Germinal center (tissue), 1 donor: ENCODE measurements at places on chromosomes 4 and X.

- no peak for DNase-seq
These were observed 328.7 kb upstream of the ZFP42 start for GRCh38 chr4:187666697-187667494.

DNA sequence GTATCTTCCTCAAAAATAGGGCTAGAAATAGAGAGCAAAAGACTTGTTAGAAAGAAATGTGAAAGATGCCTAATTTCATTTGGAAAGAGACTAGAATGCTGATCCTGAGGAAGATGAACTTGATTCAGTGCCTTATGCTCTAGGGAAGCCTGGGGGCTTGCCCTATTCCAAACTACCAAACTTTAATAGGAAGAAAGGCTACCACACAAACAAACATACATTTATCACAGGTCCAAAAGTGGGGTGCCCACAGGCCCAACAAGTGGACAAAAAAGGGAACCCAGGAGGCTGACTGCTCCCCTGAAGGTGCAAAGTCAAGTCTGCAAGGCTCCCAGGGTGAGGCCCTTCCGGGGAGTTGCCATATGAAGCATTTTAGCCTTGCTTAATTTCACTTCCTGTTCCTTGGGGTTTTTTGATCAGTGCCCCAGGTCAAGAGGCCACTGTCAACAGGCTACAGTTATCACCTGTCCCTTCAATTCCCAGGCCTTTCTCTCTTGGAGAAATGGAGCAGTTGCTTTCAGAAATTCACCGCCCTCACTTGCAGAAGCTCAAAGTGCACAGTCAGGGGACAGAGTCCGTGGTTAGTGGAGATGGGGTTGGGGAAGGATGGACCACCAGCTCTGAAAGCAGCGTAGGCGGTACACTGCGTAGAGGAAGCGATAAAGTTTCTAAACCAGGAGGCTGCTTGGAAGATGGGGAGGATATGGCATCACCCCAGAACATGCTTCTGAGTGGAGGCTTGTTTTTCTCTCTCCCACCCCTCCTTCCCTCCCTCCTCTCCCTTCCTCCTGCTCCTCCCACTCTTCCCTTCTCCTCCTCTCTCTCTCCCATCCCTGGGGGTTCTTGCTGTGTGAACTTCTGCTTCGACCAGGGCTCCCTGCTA, 36.4 kb downstream of the TMEM154 start:
- peak; percentile 76 for DNase-seq

DNA sequence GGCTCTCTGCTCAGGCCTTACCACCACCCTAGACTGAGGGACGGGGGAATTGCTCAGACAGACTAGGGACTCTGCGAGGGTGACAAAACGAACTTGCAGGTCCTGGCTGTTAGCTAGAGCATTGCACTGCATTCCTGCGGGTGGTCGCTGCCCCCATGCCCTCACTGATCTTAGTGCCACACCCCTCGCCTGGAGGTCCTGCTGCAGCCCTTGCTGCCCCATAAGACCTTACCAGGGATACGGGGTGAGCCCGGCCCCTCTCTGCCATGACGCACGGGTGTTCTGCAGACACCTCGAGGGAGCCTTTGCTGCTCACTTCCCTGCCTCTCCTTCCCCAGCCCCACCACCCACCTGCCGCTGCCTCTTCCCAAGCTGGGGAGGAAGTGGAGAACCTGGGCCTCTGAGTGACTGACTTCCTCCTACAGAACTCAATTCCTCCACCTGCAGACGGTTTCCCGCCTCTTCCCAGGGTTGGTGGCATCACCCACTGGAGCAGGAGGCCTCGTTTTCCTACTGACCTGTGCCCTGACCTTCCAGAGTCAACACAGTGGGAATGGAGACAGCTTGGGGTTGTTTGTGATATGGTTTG, 19.8 kb upstream of the TBC1D14 start:
- DNase-seq = no peak

DNA sequence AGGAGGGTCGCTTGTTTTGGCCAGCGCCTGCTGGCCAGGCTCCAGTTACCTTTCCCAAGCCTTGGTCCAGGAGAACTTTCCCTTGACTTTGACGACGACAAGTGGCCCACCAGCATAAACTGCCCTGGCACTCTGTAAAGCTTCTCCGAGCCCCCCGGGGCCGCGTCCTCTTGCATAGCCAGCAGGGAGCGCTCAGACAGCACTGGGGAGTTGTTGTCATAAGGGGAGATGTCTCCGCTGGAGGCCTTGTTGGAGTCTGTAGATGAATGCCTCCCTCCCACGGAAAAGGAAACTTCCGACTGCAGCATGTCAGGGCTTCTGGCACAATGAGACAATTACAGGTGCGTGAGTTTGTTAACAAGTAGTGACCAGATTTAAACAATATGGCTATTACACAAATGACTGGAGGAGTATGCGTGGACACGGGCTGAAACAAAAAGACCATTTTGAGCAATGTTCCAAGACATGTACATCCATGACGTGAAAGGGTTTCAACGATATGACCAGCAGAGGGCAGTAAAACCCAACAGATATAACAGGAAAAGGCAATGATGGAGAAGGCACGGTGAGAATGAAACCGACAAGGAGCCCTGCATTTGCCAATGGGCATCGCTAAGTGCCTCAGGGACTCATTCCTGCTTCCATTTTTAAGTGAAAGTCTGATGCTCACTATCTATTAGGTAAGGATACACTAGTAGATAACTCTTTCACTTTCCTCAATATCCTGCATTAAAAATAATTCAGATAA, 33.0 kb downstream of the HCCS start:
- DNase-seq = peak; percentile 35

DNA sequence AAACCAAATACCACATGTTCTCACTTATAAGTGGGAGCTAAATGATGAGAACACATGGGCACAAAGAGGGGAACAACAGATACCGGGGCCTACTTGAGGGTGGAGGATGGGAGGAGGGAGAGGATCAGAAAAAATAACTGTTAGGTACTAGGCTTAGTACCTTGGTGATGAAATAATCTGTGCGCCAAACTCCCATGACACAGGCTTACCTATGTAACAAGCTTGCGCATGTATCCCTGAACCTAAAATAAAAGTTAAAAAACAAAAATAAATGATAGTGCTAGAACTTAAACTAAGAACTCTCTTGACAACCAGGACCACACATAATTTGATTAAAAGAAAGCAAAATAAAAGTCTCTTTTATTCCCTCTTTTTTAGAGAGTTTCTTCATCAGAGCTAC, 150.6 kb downstream of the CHIC2 start:
- DNase-seq = no peak

DNA sequence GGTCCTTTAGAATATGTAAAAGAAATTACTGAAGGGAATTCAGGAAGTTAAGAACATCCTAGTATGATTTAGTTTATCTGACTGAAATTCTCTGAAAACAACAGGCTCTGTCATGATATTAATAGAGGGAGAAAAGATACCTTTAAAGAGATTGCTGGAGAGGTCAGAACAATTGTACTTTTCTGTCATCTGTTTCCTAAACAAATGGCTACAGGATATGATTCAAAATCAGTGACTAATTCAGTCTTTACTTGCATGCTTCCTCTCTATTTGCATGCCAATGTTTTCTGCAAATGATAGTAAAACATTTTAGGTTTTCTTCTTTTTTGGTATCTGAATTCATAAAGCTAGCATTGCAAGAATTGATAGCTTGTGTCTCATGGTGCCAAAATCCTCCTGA, 616.7 kb upstream of the PCDH7 start:
- no peak for DNase-seq

DNA sequence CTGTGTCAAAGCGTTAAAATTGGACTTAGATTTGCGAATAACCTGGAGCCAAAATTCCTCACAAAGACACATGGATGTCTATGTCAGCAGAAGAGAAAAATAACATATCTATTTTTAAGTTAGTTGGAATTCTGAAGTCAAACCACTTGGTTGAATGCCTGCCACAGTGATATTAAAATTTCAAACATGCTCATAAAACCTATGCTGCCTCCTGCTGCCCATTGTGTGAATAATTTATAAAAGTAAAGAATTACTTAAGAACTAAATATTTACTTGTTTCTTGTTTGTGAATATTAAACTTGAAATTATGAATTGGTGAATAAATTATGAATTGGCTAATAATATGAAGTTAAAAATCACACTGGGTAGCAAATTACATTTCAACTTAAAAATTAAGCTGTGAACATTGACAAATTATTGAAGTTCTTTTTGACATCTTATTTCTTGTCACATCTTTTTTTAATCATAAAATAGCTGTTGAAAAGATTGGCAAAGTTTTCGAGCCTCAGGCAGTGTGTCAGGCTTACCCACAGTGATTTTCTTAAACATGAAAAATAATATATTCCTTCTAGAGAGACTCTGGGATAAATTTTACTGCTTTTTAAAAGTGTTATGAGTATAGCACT, 35.4 kb downstream of the FABP2 start:
- DNase-seq = no peak

- no peak for DNase-seq
These were observed 92.3 kb upstream of the MAD2L1 start for GRCh38 chr4:120158841-120159463.

DNA sequence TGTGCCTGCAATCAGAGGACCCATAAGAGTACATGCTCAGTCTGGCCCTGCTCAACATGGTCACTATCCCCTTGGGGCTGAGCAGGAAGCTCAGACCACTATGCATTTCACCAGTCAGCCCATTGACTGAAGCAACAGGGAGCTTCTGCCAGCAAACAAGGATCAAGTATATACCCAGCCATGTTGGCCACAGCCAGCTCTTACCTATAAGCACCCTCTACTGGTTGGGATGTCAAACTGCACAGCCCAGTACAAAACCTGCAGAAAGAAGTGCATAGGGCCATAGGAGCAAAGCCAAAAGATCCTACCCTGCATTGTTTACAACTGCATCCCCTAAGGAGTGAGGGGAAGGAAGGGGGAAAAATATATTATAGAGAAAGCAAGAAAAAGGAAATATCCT, 214.4 kb upstream of the CPEB2 start:
- peak; percentile 3 for DNase-seq

DNA sequence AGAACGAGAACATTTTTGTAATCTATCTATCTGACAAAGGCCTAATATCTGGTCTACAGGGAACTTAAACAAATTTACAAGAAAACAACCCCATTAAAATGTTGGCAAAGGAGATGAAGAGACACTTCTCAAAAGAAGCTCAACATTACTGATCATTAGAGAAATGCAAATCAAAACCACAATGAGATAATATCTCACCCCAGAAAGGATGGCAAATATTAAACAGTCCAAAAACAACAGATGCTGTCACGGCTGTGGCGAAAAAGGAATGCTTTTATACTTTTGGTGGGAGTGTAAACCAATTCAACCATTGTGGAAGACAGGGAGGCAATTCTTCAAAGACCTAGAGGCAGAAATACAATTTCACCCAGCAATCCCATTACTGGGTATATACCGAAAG, 2284.8 kb downstream of the ARAP2 start:
- no peak for DNase-seq

DNA sequence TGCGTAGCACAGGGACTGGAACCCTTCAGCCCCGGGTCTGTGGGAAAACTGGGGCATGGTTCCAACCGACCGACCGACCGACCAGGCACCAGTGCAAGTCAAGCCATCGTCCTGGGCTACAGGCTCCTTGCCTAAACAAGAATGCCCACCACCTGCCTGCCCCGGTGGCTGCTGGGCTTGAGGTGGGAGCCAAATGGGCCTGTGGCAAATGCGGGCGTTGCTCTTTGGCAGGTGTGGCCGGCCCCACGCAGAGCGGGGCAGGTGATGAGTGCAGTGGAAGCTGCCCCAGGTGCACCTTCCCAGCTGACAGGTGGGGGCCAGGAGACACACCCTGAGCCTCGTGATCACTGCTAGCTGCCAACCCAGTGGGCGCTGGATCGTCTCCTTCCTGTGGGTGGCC, 77.9 kb downstream of the MTMR1 start:
- DNase-seq = no peak

DNA sequence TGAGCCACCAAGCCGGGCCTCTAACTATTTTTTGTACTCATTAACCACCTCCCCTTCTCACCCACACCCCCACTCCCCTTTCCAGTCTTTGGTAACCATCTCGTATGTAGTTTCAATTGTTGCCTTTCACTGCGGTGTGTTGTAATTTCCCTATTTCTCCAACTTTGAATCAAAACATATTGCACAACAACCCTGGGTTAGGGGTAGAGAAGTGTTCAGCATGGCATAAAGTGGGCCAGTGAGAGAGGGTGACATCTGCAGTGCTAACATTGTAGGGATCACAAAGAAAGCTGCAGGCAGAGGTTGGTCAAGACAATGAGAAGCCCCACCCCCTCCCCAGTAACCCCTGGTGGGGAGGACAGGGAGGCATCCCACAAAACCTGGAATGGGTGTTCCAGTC, 92.7 kb downstream of the SPATA18 start:
- no peak for DNase-seq

GRCh38 chr4:147833254-147833653, 101.4 kb downstream of the ARHGAP10 start:
- DNase-seq = no peak

DNA sequence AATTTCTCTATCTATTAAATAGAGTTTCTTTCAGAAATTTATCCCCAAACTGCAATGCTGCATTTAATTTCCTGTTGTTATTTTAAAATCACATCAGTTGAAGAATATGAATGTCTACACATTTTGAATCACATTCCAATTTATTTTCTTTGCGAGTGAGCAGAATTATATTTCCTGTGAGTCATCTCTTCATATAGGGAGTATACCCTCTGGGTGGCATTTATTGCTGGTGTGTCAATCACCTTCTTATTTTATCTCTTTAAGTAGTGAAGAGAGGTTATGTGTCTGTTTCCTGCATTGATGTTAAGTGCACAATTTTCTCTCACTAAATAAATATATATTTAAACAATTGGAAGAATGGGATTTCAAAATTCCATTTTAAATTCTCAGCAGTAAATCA, 511.0 kb upstream of the ATOH1 start:
- DNase-seq = no peak

- DNase-seq = no peak
These were observed 374.9 kb upstream of the TECRL start for GRCh38 chr4:64784125-64784524.

DNA sequence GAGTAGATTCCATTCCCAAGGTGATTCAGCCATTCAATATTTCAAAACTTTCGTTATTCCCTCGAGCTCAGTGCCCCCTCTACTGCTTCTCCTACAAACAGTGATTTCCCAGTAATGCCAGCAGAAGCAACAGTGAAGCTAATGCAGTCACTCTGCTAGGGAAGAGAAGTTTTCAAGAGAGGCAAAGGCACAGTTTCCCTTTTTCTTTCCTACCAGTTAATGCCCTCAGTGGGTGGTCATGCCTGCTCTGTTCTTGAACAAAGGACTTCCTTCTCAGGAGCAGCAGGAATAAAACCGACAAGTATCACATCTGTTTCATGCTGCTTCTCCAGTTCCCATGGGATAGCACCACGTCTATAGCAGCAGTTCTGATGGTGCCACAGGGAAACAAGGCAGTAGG, 317.2 kb downstream of the TENM3 start:
- DNase-seq = no peak

GRCh38 chr4:3462321-3462789, 751 bp upstream of the DOK7 start:
- DNase-seq = no peak

- DNase-seq = no peak
These were observed 99.0 kb upstream of the OTUD4 start for GRCh38 chr4:145279122-145279960.
